NCI-H2171 (cell line): ENCODE measurements at places on chromosomes 12 and 14.

DNA sequence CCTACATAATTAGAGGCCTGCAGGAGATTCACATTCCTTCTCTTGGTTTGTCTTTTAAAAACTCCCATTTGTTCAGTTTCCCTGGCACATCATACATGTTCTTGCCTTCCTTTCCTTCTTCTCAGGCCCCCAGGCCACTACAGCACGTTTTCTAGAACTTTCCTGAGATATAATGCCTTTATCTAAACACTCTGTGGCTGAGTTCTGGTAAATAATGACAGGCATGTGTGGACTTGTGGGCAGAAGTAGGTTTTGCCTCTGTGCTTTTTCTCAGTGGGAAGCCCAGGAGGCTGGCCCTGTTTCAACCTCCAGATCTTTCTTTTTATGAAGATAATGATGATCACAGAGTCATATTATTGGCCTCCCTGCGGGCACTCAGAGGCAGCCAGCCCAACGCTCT, 117.2 kb downstream of the TMX1 start:
- no peak for DNase-seq

GRCh38 chr12:101490286-101490920, 15.3 kb downstream of the SPIC start:
- no peak for DNase-seq

- no peak for DNase-seq
These were observed 11.5 kb downstream of the TEAD4 start for GRCh38 chr12:2970744-2971143.

DNA sequence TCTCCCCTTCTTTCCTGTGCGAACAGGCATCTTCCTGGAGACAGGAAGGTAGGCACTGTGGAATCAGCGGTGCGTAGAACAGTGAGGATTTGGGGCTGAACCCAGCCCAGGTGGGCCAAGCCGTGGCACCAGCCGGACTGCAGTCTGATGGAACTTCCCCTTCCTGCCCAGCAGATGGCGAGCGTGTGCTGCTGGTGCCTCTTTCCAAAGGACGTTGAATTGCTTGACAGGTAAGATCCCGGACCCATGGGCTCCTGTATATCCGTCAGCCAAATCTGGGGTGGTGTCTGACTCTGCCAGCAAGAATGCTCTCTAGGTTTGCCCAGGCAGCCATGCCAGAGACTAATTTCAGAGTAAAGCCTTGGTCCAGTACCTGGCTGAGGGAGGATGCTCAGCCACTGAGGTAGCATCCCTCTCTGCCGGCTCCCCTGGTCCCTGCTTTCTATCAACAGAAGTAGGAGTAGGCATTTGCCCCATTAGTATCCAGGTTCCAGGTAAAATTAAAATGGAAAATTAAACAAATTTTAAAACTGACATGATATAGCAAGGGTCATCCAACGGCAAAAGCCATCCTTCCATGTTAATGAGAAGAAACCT, 21.1 kb upstream of the KCNA5 start:
- no peak for DNase-seq

DNA sequence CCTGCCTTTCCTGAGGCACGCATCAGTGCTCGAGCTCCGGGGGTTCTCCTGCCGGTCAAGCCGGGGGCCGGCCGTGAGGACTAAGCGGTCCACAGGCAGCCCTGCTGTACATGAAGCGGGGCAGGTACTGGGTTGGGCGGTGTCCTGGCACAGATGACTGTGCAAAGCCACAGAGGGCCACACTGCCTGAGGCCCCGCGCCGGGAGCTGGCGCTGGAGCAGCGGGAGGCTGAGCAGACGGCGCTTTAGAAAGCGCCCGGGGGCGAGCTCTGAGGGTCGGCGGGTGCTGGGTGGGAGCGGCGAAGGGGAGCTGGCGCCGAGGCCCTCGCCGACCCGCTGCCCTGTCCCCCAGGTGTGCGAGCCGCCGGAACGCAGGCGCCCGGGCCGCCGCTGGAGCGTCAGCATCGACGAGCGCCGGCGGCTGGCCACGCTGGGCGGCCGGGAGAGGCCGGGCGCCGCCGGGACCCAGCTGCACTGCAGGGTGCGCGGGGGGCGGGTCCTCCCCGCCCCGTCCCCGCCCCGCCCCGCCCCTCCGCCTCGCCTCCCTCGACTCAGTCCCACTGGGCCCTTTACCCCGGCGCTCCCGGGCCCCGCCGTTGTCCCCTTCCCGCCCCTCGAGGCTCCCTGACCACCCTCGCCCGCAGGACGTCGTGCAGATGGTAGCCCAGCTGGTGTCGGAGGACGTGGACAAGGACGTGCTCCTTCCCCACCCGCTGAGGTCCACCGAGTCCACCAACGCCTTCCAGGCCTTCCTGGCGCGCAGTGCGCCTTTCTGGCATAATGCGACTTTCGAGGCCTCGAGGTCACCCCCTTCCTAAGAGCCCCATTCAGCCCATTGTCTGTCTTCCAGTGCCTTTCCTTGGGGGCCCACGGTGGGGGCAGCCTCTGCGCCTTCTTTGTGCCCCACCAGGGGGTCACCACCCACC, 8.3 kb upstream of the MTA1 start:
- DNase-seq, result peak; percentile 52

DNA sequence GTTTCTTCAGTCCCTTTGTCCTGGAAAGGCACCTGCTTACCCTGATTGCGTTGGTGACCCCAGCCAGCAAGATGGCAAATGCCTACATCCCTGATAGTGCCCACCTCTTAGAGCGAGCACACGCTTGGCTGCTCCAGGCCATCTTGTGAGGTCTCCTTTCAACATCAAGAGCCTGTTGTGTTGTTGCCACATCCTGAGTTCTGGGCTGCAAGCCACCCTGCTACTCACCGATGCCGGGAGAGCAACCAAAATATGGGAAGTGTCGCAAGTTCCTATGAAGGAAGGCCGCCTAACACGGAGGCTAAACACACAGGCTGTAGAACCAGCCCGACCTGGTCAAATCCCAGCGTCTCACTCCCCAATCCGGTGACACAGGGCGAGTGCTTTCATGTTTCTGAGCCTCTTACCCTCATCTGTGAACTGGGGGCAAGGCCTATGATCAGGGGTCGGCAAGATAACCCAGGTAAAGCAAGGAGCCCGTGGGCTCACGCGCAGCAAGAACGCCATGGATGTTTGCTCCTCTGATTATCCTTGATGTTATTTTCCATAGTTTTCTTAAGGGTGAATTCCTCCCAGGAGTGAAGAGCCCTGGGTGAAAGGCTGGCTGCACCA, 98.4 kb downstream of the LGMN start:
- DNase-seq, result no peak

- DNase-seq, result no peak
These were observed 195.8 kb downstream of the TSPAN9 start for GRCh38 chr12:3272958-3273357.

- DNase-seq, result no peak
These were observed 21.6 kb upstream of the CCND2 start for GRCh38 chr12:4251967-4252366.

GRCh38 chr14:61997161-61997560, 234.9 kb downstream of the SNAPC1 start:
- DNase-seq, result no peak

DNA sequence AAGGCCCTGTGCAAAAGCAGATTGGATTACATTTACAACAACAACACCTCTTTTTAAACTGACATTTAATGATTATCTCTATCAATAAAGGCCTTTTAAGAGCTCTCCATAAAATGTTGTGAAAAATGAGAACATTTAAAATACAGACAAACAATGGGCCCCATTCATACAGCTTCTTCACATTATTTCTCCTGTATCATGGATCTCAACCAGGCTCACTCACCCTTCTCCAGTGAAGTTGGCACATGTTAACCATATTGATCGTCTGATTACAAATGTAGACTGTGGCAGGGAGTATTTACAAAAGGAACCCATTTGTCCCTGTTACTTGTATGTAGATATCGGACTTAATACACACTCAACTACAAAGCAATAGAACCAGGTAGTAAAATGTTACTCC, 220.2 kb upstream of the BTG1 start:
- DNase-seq, result no peak

- DNase-seq, result peak; percentile 94
These were observed 53.4 kb upstream of the DLK1 start for GRCh38 chr14:100673085-100673806.

DNA sequence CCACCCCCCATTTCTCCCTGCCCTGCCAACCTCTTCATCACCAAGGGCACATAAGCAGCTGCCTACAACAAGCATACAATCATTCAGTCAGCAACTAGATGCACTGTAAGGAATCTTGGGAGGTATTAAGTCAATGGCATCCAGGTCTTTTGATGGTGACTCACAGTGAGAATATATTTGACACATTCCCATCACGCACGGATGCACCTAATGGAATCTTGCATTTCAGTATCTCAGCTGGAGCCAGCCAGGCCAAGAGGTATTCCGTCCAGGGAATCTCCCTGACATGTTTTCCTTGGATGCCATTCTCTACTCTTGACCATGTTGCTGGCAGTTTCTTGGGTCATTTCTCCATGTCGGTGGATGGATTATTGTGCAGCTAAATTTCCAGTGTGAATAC, 73.9 kb upstream of the CAPRIN2 start:
- no peak for DNase-seq

- DNase-seq, result no peak
These were observed 18.6 kb downstream of the HIF1A start for GRCh38 chr14:61713724-61714437.

GRCh38 chr12:103247531-103247930, 248.2 kb downstream of the C12orf42 start:
- no peak for DNase-seq

DNA sequence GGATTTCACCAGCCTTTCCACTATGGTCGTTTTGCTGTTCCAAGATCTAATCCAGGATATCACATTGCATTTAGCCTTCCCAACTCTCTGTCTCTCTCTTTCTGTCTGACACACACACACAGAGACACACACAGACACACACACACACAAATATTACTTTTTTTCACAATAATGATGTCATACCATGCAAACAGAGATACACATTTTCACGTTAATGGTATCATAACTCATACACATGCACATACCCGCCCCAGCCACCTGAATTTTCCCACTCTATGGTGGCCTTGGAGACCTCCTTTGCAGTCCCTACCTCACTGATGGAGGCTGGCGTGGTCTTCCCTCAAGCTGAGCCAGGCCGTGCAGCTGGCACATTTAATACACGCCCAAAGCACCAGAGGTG, 7.2 kb upstream of the MYL2 start:
- no peak for DNase-seq

GRCh38 chr14:59321626-59321949, 133.1 kb downstream of the DAAM1 start:
- no peak for DNase-seq

DNA sequence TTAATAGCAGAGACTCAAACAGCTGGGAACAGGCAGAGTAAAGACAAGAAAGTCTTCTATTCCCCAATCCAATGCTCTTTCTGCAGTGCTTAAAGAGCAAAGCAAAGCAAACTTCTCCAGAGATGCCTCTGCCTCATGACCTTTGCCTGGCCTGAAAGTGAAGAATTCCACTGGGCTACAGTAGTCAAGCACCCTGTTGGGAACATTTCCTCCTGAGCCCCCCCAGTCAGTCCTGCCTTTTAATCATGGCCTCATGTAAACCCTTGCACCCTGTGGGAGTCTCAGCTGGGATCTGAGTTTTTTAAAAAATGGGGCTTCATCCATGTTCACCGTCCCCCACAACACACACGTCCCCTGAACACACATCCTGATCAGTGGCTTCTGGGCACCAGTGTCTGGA, 62.7 kb upstream of the TSPAN11 start:
- no peak for DNase-seq

DNA sequence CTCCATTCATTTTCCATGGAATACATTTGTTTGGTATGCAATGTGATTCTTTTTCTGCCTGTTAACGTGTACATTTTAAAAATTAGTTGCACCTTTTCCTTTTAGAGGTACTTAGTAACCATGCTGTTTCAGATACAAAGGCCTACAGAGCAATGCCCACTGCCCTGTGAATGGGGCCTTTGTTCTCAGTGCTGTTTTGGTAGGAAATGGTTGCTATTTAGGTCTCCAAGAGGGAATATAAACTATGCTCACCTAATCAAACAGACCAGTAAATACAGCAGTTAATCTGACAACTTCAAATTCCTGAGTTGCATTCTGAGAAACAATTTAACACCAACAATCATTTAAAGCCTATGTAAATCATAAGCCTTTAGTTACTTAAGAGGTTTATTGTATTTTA, 188.7 kb downstream of the BCAT1 start:
- no peak for DNase-seq

DNA sequence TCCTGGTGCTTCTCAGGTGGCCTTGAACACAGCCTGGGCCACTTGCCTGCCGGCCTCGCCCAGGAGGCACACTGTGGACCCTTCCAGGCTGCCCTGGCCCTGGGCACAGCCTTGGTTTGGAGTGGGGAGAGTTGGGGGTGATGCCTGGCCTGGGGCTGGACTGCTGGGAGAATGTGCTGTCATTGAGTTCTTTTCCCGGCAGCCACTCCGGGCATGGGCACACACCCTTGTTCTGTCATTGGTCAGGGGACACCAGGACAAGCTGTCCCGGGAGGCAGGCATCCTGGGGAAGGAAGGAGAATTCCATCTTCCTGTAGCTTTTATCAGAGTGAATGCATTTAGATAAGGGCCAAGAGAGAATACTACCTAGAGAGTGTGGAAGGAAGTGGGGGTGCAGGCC, 61.8 kb upstream of the RIN3 start:
- no peak for DNase-seq

GRCh38 chr12:1836241-1836803, 16.0 kb downstream of the LRTM2 start:
- DNase-seq, result no peak

DNA sequence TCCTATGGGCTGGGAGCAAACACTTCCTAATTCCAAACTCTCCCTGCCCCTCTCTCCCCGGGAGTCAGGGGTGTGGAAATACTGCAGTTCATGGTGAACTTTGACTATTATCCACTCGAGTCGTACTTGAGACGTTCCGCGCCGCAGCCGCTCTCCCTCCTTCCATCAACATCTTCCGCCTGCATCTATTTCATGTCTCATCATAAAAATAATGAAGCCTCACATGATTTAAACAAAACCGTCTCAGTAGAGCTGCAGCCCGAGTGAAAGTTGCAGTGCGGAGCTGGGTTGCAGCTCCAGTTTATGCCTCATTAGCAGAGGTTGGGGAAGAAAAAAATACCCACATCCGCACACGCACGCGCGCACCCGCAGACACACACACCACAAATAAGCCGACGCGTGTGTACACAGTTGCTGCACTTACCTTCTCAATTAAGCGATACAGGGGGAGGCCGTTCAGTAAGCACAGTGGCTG, 283 bp downstream of the LMO3 start:
- DNase-seq, result no peak

DNA sequence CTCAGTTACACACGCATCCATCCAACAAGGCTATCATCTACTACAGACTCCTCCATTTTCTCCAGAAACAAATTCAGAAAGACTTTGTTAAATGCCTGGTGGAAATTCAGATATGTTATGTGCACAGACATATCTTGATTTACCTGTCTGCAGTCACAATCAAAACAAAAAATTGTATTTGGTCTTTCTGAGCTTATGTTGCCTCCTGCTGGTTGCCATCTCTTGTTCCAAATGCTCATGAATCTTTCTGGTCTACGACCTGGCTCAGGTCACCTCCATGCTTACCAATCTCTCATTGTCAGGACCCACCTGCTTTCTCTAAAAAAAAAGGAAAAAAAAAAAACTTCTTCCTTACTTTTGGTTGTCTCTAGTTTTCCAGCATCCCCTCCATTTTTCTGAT, 169.2 kb upstream of the PLXNC1 start:
- no peak for DNase-seq
